ENCODE measurements at places on chromosomes 5 and 9. TPM values are rescaled to one million over a fixed set of nuclear protein-coding genes. Genes with fewer than 3 reads are reported as not detected.

DNA sequence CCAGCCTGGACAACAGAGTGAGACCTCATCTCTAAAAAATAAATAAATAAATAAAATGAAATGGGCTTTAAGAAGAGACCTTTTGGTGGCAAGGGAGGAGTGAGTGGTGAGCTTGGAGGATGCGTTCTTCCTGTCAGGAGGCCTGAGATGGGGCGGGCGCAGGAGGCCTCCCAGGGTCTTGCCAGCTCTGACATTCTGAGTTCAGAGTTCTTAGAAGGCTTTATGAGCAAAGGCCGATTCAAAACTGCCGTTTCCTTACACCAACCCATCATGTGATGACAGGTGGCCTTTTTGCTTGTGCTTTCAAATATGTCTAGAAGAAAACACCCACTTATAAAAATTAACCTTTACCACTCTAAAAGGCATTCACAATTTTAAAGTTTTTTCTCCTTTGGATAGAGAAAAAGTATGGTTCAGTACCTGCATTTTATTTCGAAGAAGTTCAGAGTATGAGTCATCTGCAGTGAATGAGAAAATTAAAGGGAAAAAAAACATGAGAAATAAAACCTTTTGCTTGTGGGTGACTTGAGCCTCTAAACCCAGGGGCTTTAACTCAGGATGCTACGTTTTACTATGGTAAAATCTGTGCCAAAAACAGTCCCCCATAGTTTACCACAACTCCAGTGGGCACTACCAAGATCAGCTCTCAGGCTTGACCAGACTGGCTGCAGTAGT is 157.4 kb upstream of the OTULINL start:
- no peaks in the 10 kb centered on the region for H3K27me3 ChIP-seq
- peaks cover 25% of the 10 kb centered on the region for H3K4me1 ChIP-seq
- peaks cover 30% of the 10 kb centered on the region for H3K36me3 ChIP-seq

DNA sequence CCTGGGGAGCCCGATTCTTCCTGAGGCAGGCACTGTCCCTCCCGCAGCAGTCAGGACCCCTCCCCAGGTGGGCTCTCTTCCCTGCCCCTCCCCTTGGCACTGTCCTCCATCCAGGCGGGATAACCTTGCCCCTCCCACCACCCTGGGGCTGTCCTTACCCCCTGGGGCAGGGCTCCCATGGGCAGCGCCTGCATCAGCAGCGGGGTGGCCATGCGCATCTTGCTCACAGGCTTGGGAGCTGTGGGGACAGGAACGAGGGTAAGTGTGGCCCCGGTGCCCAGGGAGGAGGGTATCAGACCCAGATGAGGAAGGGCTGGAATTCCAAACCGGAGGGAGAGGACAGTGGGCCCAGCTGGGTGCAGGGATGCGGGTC is 6.0 kb downstream of the CD74 start:
- no peak overlapping the region for H3K27ac ChIP-seq
- no peaks in the 10 kb centered on the region for H3K36me3 ChIP-seq
- H3K4me3 ChIP-seq: no peak overlapping the region
- no peaks in the 10 kb centered on the region for H3K27me3 ChIP-seq
- peaks cover 16% of the 10 kb centered on the region for H3K4me1 ChIP-seq
- DNase-seq: no peak

GRCh38 chr5:124659798-124660197 is 86.6 kb downstream of the ZNF608 start:
- no peak for DNase-seq
- peaks cover 71% of the 10 kb centered on the region for H3K4me1 ChIP-seq
- no peak overlapping the region for H3K27ac ChIP-seq
- no peaks in the 10 kb centered on the region for H3K27me3 ChIP-seq
- H3K4me3 ChIP-seq: peak overlapping the region; percentile 82

DNA sequence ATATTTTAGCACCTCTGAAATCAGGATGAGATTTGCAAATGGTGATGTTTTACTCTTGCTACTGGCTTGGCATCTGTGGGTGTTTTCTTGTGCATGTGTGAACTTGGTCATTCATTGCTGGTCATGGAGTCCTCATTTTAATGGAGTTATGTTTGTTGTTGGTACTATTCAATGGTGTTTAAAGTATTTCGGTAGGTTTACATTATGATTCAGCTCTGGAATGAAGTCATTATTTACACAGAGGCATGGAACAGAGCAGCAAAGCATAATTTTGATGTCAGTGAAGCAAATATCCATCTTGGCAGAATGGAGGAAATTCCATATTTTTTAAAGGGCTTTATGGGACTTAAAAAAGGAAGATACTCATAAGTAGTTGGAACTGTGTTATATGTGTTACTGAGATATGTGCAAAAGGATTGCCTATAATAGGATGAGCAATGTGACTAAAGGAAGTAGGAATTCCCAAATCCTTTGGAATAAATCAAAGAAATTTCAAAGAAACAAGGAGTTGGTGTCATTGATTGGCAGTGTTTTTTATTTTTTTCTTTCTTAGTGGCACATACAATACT is 147.4 kb downstream of the ACTBL2 start:
- H3K4me1 ChIP-seq: peaks cover 19% of the 10 kb centered on the region
- H3K27ac ChIP-seq: no peak overlapping the region
- DNase-seq: no peak
- no peak overlapping the region for H3K4me3 ChIP-seq
- H3K36me3 ChIP-seq: peaks cover 3% of the 10 kb centered on the region
- no peaks in the 10 kb centered on the region for H3K27me3 ChIP-seq

DNA sequence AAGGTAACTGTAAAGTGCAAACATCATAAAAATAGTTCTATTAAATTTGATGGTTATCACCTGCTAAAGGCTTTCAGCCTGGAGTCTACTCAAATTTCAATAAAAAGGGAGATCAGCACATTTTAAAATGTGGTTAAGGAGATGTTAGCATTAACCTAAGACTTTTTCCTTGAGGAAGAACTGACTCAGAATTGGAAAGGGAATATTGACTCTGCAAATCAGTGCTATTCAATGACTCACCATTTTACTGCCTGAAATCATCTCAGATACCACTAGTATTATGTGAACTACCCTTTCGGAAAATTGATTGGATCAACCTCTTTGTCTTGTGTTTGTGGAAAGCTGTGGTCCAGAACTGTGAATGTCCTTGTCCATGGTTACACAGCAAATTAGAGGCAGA is 113.3 kb downstream of the ADRB2 start:
- H3K4me3 ChIP-seq: no peak overlapping the region
- no peaks in the 10 kb centered on the region for H3K27me3 ChIP-seq
- no peak overlapping the region for H3K27ac ChIP-seq
- peaks cover under 1% of the 10 kb centered on the region for H3K36me3 ChIP-seq

GRCh38 chr9:120914396-120914795 is 12.2 kb downstream of the TRAF1 start:
- H3K36me3 ChIP-seq: peaks cover 2% of the 10 kb centered on the region
- DNase-seq: no peak
- H3K27ac ChIP-seq: no peak overlapping the region

DNA sequence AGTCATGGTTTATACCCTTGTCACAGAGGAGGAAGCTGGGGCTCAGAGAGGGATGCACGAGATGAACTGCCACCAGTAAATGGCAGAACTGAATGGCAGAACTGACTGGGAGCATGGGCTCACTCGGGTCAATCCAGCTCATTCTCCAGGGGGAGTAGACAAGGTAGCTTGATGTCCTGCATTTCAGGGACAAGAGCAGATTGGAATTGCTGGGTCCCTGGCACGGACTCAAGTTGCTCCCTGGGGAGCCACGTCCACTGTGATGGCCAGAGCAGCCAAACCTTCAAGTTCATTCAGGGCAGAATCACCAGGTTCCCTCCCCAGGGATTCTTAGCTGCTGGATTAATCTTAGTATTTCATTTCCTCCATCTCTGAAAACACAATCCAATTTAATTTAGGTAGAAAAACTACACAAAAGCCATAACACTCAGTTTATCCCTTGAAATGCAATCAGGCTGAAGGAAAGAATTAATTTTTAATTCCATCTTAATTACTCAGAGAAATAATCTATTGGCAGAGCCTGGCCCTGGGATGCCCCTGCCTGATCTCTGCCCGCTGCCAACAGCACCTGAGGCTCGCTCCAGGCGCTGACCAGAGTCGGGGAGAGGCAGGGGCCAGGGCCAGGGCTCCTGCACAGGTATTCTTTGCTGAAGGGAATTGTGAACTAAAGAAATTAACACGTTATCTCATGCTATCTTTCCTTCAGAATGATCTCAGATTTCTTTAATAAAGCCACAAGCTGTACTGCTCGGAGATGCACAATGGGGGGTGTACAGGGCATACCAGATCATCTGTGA is 42.0 kb upstream of the UNC5A start:
- DNase-seq: no peak
- no peaks in the 10 kb centered on the region for H3K4me1 ChIP-seq
- peaks cover 86% of the 10 kb centered on the region for H3K27me3 ChIP-seq
- H3K27ac ChIP-seq: no peak overlapping the region
- H3K36me3 ChIP-seq: no peaks in the 10 kb centered on the region
- no peak overlapping the region for H3K4me3 ChIP-seq

DNA sequence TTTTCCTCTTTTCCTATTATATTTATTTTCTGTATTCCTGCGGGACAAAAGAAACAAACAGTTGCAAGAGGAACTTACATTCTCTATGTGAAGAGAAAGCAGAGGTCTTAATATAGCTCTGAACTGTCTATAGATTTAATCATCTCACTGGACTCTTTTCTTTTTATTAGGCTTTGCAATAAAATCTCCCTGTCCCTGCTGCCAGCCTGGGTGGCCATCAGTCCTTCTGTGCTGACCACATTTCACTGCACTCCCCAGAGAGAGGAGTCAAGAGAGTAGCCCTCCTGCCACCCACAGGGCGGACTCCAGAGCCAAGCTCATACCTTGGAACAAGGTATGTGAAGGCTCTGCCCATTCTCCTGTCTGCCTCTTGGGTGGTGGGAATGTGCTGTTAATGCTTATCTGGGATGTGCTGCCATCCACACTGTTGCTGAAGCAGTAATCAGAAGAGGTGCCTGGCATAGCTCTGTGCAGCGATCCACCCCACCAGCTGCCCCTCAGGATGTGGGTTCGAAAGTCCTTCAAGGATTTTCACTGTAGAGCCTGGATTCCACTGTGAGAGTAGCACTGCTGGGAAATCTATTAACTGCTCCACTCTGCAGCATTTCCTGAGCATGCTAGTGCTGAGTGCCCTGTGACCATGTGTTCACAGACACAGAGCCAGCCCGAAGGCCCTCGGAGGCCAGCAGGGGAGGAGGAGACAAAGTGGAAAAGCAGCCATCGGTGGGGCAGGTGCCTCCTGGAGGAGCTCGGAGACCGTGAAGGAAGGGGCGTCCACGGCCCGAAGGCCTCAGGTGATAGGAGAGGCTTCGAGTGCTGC is 334.6 kb downstream of the MED10 start:
- peak overlapping the region; percentile 62 for H3K27ac ChIP-seq
- H3K4me1 ChIP-seq: peaks cover 17% of the 10 kb centered on the region
- no peaks in the 10 kb centered on the region for H3K36me3 ChIP-seq
- no peaks in the 10 kb centered on the region for H3K27me3 ChIP-seq

- H3K27ac ChIP-seq: no peak overlapping the region
- H3K4me1 ChIP-seq: no peaks in the 10 kb centered on the region
- no peak for DNase-seq
- H3K36me3 ChIP-seq: no peaks in the 10 kb centered on the region
Observed at GRCh38 chr5:58393716-58394115, 66.2 kb downstream of the PLK2 start.

GRCh38 chr5:75681125-75681830 is 36.0 kb downstream of the POC5 start:
- H3K27me3 ChIP-seq: no peaks in the 10 kb centered on the region
- no peaks in the 10 kb centered on the region for H3K4me1 ChIP-seq
- no peaks in the 10 kb centered on the region for H3K36me3 ChIP-seq
- no peak overlapping the region for H3K4me3 ChIP-seq
- no peak for DNase-seq

DNA sequence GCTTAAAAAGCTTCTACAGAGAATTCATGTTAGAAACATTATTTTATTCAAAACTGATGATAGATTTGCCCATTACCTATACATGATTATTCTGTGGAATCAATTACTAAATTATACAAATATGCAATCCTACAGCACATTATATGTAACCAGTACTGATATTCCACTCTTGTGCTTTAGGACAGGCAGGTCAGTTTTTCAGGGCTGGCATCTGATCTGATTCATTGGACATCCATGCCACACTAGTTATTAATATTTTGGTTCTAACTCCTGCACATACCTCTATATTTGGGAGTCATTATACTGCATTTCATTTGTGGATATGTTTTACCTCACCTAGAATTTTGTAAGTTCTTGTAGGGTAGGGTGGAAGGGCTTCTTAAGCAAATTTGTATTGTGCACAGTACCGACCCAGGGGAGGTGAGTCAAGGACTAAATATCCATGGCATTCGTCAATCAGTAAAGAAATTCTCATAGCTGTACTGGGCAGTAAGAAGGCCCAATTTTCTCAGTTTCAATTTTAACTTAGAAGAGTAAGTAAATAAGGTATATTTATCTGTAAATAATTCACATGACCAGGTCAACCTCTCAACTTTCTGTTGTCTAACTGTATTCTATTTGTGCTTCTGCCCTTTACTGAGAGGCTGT is 33.5 kb downstream of the ELOVL7 start:
- no peak overlapping the region for H3K4me3 ChIP-seq
- no peaks in the 10 kb centered on the region for H3K36me3 ChIP-seq
- H3K4me1 ChIP-seq: no peaks in the 10 kb centered on the region
- H3K27me3 ChIP-seq: no peaks in the 10 kb centered on the region
- H3K27ac ChIP-seq: no peak overlapping the region

- H3K4me1 ChIP-seq: no peaks in the 10 kb centered on the region
- H3K27me3 ChIP-seq: no peaks in the 10 kb centered on the region
- H3K4me3 ChIP-seq: no peak overlapping the region
- H3K36me3 ChIP-seq: peaks cover 2% of the 10 kb centered on the region
Observed at GRCh38 chr9:91174772-91175171, 186.9 kb downstream of the AUH start.

DNA sequence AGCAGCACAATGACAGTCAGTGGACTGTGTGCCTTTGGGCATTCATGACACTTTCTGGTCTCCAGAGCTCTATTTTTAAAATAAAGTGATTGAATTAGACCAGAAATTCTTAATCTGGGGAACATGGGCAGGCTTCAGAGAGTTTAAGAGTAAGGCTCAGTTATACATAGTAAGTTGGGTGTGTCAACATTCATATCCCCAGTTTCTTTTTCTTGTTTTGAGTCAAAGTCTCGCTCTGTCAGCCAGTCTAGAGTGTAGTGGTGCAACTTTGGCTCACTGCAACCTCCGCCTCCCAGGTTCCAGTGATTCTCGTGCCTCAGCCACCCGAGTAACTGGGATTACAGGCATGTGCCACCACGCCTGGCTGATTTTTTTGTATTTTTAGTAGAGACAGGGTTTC is 13.7 kb upstream of the KIF4B start:
- no peaks in the 10 kb centered on the region for H3K36me3 ChIP-seq
- no peak overlapping the region for H3K4me3 ChIP-seq
- H3K4me1 ChIP-seq: no peaks in the 10 kb centered on the region
- H3K27ac ChIP-seq: no peak overlapping the region

DNA sequence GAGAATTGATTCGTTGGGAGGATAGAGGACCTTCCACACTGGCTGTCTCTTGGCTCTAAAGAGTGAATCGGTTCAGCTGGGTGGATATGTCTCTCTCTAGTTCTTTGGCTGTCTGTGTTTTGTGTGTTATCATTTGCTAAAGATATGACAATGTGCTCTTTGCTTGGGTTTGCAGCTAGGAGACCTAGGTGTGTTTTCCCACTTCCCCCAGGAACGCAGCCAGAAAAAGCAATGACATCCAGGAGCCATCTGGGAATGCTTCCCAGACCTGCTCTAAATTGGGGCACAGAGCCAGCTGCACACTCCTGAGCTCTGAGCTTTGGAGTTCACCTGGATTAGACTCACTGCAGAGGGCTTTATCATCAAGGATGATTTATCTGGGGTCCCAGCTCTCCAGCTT is 12.8 kb upstream of the PDZD2 start:
- peak overlapping the region; percentile 57 for H3K27ac ChIP-seq
- DNase-seq: no peak
- H3K36me3 ChIP-seq: no peaks in the 10 kb centered on the region
- H3K27me3 ChIP-seq: peaks cover 28% of the 10 kb centered on the region
- H3K4me1 ChIP-seq: no peaks in the 10 kb centered on the region
- no peak overlapping the region for H3K4me3 ChIP-seq

Gene C5orf22
- total RNA-seq: 31.3 TPM

Gene AQP7
- 0.98 TPM for total RNA-seq

Gene CSF1R
- total RNA-seq: not detected

Gene PCDHGC5
- total RNA-seq: 3.0 TPM

Gene MSMP
- total RNA-seq: not detected
